ENCODE measurements at places on chromosomes 6 and 20.

GRCh38 chr6:56890683-56891429 lies 64.1 kb upstream of the BEND6 start:
- no peak for DNase-seq

GRCh38 chr20:63756648-63756991 lies 17.0 kb downstream of the SLC2A4RG start:
- no peak for DNase-seq

GRCh38 chr6:6723921-6724538 lies 135.5 kb downstream of the LY86 start:
- DNase-seq, result peak; percentile 68

DNA sequence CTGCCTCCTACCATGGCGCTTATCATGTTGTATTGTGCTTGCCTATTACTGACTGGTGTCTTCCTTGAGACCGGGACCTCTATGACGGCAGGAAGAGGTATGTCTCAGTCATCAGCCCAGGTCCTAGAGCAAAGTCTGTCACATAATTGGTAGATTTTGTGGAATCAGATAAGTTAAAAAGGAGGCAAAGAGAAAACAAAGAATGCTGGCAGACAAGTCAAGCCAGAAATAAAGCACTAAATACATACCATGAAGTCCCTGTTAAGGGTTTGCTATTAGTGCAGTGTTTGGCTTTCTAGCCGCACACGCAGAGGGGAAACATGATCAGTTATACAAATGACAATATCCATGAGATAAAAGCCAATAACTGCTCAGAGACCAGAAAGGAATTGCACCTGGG lies 6.0 kb downstream of the TOMM34 start:
- no peak for DNase-seq

DNA sequence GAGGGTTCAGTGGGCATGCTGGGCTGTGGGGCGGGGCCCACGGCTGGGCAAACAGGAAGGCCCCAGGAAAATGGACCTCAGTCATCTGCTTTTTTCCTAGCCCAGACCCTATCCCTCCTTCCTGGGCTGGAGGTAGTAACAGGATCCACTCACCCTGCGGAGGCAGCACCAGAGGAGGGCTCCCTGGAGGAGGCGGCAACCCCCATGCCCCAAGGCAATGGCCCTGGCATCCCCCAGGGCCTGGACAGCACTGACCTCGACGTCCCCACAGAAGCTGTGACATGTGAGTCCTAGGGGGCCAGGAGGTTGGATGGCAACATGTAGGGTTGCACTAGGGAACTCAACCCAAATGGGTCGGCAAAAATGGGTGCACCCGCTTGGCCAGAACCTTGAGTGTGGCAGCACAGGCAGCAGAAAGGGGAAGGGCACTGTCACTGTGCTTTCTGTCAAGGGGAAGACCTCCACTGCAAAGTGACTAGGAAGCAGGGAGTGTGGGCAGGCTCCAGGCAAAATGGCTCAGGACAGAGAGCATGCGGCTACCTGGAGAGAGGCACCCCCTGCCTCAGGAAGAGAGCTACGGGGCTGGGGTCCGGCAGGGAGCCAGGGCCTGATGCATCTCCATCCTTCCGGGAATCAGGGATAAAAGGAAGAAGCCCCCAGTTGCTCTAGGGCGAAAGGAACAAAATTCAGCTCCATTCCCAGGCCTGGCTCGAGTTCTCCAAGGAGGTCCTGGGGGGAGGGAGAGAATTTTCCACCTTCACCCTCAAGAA lies 7.9 kb downstream of the MDFI start:
- DNase-seq, result no peak

All from LoVo (cell line).